D341Med (cell line): ENCODE measurements at places on chromosomes 5 and 9.

- DNase-seq = no peak
Observed at GRCh38 chr5:77355751-77356150, 136.4 kb downstream of the WDR41 start.

GRCh38 chr9:75612205-75612604 lies 278.3 kb upstream of the PCSK5 start:
- no peak for DNase-seq

GRCh38 chr5:111277061-111277460 lies 52.9 kb downstream of the CAMK4 start:
- no peak for DNase-seq

GRCh38 chr9:135480071-135480939 lies 723 bp downstream of the PPP1R26 start:
- DNase-seq = peak; percentile 69

- DNase-seq = no peak
Observed at GRCh38 chr5:91024727-91025126, 358.4 kb downstream of the ARRDC3 start.

- no peak for DNase-seq
Observed at GRCh38 chr5:119336845-119337580, 18.8 kb upstream of the TNFAIP8 start.

- no peak for DNase-seq
Observed at GRCh38 chr5:109234381-109234780, 175.4 kb downstream of the PJA2 start.

DNA sequence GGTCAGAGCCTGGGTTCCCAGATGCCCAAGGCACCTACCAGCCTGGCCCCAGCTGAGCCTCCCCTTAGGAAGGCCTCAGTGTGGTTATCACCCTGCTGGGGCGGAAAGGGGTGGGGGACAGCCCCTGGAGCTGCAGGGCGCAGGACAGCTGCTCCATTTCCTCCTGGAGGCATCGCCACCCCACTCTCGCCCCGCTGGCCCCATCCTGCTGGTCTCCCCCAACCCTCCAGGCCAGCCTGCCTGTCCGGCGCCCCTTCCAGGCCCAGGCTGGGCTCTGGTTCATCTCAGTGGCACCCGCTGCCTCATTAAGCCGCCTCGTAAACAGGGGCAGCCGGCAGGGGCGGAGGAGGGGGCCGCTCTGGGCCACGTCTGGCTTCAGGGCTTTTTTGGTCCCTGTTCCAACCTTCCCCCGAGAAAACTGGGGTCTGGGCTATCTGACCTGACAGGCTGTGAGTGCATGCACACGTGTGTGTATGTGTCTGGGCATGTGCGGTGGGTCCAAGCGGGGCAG lies 30.8 kb upstream of the ENHO start:
- DNase-seq = no peak

DNA sequence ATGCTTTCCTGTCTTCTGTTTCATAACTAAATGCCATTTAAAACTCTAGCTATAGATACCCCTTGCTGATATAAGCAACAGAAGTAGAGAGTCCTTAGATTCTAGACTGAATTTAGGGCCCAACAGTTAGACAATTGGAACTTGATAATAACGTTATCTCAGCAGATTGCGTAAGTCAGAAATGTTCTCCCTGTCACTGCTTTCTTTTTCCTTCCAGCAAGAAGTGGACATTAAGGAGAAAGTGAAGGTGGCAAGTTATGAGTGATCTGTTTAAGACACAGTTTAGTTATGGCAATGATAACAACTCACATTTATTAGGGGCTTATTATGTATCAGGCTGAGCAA lies 6.9 kb upstream of the GLIS3 start:
- DNase-seq = no peak

DNA sequence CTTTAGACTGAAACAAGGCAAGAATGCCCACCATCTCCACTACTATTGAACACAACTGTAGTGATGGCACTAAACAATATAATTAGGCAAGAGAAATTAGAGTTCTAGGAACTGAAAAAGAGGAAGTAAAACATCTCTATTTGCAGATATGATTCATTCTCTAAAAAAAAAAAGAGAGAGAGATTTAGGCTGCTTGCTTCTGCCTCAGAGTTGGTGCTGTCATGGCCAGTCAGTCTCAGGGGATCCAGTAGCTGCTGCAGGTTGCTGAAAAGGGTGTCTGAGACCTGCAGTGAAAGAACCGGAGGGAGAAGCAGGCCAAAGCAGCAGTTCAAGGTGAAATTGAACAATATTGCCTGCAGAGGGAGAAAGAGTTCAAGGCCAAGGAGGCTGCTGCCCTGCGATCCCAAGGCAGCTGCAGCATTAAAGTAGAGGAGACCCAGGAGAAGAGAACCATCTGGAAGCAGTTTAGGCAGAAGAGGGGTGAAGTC lies 72.5 kb downstream of the AP3B1 start:
- DNase-seq = peak; percentile 60

DNA sequence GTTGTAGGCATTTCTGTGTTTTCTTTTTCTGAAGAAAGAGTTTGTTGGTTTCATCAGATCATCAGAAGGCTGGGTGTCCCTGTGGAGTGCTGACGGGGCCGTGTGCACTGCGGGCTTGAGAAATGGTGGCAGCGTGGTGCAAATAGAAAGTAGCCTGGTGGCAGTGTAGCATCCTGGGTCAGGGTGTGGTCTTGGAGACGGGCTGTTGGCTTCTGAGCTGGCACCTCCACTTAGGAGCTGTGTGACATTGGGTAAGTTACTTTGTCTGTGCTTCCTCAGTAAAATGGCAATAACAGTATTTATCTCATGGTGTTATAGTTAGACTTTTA lies 10.0 kb upstream of the NDST1 start:
- no peak for DNase-seq

DNA sequence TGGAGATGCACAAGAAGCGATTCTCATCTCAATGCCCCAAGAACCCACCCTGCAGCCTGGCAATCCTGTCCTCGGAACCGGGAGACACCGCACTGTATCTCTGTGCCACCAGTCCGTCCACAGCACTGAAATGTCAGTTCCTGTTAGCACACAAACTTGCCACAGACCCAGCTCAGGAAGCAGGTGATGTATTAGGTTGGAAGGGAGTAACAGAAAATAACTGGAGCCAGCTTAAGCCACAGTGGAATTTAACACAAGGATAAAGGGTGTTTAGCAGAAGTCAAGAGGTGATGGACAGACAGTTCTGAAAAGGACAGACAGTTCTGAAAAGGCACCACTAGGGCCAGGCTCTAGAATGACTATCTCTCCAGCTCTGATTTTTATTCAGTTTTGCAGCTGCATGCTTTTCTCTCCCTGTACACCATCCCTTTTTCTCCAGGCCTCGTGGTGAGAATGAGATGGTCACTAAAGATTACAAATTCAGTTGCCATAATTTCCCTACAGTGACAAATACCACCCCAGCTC lies 114.4 kb downstream of the ANKRD18B start:
- DNase-seq = no peak

- no peak for DNase-seq
Observed at GRCh38 chr9:79809316-79809876, 237.6 kb downstream of the TLE4 start.

- peak; percentile 29 for DNase-seq
Observed at GRCh38 chr5:98839469-98840383, 66.3 kb downstream of the RGMB start.

DNA sequence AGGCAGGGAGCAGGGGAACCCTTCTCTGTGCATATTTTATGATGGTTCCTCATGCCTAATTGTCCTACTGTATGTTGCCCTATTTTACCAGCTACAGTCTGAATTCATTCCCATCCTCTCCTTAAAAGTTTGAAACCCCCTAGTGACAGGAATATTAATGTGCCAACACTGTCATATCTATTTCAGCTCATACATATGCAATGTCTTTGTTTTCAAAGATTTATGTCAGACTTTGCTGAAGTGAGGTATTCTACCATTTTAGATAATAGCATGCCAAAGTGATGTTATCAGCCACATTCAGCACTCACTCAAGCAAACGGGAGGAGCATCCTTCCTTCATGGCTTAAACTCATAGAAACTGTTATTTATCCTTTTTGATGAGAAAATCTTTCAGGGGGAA lies 696.5 kb downstream of the NR2F1-AS1 start:
- no peak for DNase-seq

- DNase-seq = no peak
Observed at GRCh38 chr5:45417285-45417998, 278.7 kb downstream of the HCN1 start.

DNA sequence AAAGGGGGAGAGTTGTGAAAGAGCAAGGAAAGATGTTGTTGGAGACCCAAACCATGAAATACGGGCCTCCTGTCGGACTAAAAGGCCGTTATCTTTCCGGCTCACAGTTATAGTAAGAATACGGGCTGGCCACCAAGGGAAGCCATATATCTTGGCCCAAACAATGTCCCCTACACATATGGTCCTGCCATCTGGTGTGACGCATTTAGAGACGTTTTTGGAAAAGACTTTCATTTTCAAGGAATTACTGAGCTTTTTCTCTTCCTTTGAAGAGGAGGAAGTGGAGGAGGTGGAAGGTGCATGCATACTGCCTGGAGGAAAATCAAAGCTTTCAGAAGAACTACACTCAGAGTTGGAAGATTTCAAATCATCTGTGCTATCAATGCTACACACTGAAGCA lies 26.7 kb downstream of the PWWP2A start:
- no peak for DNase-seq

- DNase-seq = no peak
Observed at GRCh38 chr5:107428303-107428813, 242.4 kb downstream of the EFNA5 start.

DNA sequence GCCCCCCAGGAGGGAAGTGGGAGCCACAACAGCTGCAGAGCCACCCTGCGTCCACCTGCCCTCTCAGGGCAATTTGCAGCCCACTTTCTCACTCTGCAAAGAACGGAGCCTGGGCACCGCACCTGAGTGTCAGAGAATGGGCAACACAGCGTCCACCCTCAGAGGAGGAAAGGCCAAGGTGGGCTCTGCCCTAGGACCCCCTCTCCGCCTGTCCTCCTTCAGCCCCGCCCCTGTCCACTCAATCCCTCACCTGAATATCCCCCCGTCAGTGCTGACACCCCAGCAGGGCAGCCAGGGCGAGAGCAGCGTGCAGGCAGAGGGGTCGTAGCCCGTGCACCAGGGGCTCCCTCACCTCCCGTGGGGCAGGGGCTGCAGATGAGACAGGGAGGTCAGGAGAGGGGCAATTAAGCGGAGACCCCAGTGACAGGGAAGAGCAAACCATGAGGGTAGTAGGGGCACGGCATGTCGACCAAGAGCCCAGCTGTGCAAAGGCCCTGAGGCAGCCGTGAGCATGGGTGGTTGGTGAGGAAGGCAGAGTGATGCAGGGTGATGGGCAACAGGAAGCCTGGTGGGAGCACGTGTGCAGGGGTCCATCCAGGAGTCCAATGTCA lies 140.3 kb downstream of the OLFM1 start:
- no peak for DNase-seq

DNA sequence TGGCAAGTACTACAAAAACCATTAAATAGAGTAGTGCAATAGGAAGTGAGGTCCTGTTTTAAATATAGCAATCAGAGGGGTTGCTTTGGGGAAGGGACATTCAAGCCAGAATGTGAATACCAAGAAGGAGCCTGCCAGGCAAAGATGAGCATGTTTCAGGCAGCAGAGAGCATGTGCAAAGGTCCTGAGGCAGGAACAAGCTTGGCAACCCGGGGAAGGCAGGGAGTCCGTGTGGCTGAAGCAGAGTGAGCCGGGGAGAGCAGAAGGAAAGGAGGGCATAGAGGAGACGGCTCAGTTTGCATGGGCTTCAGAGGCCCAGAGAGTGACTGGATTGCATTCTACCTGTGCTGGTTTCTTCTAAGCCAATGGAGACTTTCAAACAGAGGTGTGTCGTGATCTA lies 22.7 kb upstream of the CPLX2 start:
- DNase-seq = no peak

DNA sequence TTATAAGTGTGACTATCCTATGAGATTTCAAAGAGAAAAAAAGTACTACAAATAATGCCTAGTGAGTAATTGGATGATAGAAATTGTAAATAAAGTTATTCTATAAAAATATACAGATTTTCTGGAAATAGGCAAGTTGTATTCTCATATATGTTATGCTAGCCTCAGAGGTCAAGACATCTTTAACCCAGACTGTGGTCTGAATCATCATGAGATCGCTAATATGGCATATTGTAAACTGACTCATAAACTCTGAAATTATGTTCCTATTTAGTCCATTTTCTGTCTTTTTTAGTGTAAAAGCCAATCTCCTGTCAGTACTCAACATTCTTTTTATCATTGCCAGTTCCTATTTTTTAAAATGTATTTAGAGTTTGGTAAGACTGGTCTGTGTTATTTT lies 14.2 kb downstream of the LOX start:
- DNase-seq = no peak

GRCh38 chr5:136332223-136333015 lies 32.9 kb downstream of the TRPC7 start:
- DNase-seq = no peak

DNA sequence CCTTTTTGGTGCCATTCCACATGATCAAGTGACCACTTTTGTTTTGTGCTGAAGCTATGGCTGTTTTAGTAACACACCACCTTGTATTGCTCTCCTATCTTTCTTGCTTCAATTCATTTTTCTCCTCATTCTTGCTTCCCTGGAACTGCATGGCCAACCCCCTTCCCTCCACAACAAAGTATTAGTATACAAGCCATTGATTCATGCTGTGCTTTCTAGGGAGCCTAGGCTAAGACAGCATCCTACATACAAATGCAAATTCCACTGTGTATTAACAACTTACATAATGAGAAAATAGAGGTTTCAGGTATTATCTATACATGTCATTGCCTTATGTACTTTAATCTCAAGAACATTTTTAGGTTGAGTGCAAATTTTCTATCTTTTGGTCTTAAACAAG lies 141.1 kb downstream of the EFNA5 start:
- no peak for DNase-seq

- no peak for DNase-seq
Observed at GRCh38 chr5:64026493-64026892, 64.2 kb upstream of the HTR1A start.

DNA sequence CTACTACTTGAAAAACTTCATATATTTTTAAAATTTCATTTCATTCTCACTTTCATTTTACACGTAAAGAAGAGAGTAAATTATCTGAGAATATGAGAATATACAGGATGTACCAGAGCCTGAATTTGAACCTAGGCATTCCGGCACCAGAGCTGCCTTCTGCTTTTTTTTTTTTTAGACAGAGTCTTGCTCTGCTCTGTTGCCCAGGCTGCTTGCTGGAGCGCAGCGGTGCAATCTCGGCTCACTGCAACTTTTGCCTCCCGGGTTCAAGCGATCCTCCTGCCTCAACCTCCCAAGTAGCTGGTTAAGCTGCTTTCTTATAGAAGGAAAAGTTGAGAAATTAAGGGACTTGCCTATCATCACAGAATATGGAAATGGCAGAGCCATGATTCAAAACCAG lies 540.1 kb downstream of the EBF1 start:
- DNase-seq = no peak

- DNase-seq = no peak
Observed at GRCh38 chr5:59709346-59709821, 184.1 kb downstream of the PDE4D start.

GRCh38 chr5:168813184-168813968 lies 234.2 kb upstream of the PANK3 start:
- no peak for DNase-seq
